ENCODE measurements at places on chromosomes 3 and 15.

DNA sequence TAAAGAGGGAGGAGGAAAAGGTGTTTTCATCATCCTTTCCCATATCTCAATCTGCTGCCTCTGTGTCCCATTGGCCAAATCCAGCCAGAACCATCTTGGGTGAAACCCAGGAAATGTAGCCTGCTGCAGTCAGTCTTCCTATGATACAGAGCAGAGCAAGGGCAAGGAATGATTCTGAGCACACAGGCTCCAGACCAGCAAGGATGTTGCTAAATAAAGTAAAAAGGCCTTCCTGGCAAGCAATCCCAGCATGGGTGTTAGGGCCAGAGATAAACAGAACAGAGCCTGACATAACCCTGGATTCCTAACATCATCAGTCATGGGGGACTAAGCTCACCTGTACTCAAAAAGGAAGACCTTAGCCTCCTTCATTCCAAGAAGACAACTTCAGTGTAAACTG, 90.7 kb upstream of the AGTR1 start:
- no peaks in the 10 kb centered on the region for H3K4me1 ChIP-seq
- H3K27me3 ChIP-seq, result no peaks in the 10 kb centered on the region
- H3K4me3 ChIP-seq, result no peak overlapping the region

GRCh38 chr15:85754989-85755388, 39.7 kb downstream of the KLHL25 start:
- no peak for DNase-seq
- peaks cover 11% of the 10 kb centered on the region for H3K4me1 ChIP-seq

DNA sequence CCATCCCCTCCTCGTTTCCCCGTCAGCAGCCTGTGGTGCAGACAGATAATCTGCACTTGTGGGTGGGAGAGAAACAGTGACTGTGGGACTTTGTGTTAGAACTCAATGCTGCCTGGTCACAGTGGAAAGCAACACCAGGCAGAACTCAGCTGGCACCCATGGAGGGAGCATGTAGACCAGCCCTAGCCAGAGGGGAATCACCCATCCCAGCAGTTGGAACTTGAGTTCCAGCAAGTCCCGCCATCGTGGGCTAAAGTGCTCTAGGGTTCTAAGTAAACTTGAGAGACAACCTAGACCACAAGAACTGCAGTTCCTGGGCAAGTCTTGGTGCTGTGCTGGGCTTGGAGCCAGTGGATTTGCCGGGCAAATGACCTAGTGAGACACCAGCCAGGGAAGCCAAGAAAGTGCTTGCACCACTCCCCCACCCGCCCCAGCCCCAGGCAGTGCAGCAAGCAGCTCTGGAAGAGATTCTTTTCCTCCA, 24.4 kb downstream of the ISG20 start:
- DNase-seq, result no peak
- no peaks in the 10 kb centered on the region for H3K27me3 ChIP-seq
- H3K27ac ChIP-seq, result no peak overlapping the region

- DNase-seq, result no peak
- no peaks in the 10 kb centered on the region for H3K27me3 ChIP-seq
- H3K27ac ChIP-seq, result no peak overlapping the region
- no peaks in the 10 kb centered on the region for H3K36me3 ChIP-seq
- no peak overlapping the region for H3K4me3 ChIP-seq
Measured at GRCh38 chr3:64631951-64632350, 55.8 kb downstream of the ADAMTS9 start.

DNA sequence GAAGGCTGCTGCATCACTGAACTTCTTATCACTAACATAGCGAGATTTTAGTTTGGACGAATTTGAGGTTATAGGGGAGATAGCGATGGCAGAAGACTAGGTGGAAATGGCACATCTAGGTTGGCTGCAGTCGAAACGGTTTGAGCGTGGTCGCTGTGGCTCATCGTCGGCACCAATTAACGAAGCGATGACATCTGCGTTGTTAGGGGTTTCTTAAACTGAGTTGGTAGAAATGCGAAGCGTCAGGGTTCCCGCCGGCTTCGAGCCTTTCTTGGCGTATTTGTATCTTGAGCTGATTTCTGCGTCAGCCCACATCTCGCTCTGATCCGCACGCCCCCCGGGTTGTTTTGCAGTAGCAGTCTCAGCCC, 319 bp downstream of the LNP1 start:
- peak; percentile 36 for DNase-seq
- peak overlapping the region; percentile 73 for H3K4me3 ChIP-seq
- H3K36me3 ChIP-seq, result no peaks in the 10 kb centered on the region
- no peaks in the 10 kb centered on the region for H3K27me3 ChIP-seq

DNA sequence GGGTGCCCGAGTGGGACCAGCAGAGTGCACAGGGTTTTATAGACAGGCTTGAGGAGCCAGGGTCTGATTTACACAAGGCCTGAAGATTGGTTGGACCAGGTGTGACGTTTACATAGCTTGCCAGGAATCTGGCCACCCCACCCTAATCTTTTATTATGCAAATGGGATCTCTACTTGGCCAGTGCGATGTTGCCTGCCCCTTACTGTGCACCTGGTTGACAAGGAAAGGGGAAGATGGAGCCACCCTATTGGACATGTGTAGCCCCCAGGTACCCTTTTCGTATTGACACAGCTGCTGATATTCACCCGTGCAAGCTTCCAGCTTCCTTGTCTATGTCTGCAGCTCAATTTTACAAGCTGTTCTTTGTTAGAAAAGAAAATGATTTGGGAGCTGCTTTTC, 132.0 kb downstream of the ARNT2 start:
- H3K4me3 ChIP-seq, result no peak overlapping the region
- peaks cover 7% of the 10 kb centered on the region for H3K4me1 ChIP-seq

- no peaks in the 10 kb centered on the region for H3K36me3 ChIP-seq
- no peak overlapping the region for H3K27ac ChIP-seq
- no peaks in the 10 kb centered on the region for H3K27me3 ChIP-seq
Measured at GRCh38 chr3:126995926-126996512, 13.1 kb downstream of the PLXNA1 start.

Data from left lung (tissue), 14 donors.